ENCODE measurements at places on chromosomes 6 and 20.

GRCh38 chr6:130696806-130697205 lies 130.4 kb upstream of the SMLR1 start:
- no peak for DNase-seq

DNA sequence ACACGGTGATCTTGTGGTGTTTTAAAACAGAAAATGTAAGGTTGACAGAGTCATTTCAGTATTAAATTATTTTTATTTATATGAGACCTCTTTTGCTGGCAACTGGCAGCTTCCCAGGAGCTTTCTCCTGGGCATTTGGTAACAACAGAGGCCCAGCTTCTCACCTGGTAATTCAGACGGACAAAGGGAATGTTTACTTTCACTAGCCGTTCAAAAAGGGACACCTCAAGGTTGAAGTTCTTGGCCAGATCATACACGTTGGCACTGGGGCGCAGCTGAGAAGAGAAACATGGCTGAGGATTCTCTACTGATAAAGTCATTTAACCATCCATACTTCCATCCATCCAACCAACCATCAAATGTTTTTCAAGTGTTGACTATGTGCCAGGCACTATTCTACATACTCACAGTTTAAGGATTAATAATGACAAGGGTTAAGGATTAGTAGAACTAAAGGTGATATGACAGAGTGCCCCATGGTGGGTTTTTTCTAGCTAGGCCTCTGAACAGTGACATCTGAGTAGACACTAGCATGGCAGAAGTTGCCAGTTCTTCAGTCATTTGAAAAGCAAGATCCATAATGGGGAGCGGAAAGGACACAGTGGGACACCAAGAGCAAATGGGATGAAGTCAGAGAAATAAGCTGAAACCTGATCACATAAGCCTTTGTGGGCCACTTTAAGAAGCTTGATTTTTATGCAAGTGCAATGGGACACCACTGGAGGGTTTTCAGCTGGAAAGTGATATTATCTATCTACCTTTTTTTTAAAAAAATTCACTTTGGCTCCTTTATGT lies 25.1 kb downstream of the ZNFX1 start:
- DNase-seq = no peak

DNA sequence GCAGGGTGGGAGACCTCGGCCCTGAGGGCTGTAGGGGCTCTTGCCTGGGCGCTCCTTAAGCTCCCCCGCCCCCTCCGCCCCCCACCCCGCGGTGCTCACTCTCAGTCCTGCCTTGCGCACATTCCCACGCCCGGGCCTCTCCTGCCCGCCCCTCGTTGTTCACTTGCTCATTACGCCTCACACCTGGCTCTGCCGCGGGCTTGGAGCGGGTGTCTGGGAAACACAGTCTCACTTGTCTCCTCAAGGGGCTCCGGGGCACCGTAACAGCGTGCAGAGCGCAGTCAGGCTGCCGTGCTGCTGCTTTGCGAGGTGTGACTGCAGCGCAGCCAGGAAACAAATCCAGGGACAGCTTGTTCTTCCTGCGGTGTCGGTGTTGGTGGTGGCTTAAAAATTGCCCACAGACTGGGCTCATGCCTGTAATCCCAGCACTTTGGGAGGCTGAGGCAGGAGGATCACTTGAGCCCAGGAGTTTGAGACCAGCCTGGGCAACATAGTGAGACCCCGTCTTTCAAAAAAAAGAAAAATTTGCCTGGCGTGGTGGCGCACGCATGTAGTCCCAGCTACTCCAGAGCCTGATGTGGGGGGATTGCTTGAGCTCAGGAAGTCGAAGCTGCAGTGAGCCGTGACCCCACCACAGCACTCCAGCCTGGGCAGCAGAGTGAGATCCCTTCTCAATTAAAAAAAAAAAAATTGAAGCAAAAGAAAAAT lies 4.6 kb downstream of the NPBWR2 start:
- DNase-seq = peak; percentile 73

- peak; percentile 32 for DNase-seq
Measured at GRCh38 chr6:108260126-108260808, 573 bp downstream of the SNX3 start.

GRCh38 chr20:916125-916799 lies at the start of gene ANGPT4:
ANGPT4 (minus strand) TSS chr20:916334; CDS start chr20:916214, 120 bp downstream.
- no peak for DNase-seq

- no peak for DNase-seq
Measured at GRCh38 chr20:10306440-10307358, 88.1 kb downstream of the SNAP25 start.

GRCh38 chr6:170235391-170236125 lies 55.3 kb downstream of the DLL1 start:
- DNase-seq = no peak

DNA sequence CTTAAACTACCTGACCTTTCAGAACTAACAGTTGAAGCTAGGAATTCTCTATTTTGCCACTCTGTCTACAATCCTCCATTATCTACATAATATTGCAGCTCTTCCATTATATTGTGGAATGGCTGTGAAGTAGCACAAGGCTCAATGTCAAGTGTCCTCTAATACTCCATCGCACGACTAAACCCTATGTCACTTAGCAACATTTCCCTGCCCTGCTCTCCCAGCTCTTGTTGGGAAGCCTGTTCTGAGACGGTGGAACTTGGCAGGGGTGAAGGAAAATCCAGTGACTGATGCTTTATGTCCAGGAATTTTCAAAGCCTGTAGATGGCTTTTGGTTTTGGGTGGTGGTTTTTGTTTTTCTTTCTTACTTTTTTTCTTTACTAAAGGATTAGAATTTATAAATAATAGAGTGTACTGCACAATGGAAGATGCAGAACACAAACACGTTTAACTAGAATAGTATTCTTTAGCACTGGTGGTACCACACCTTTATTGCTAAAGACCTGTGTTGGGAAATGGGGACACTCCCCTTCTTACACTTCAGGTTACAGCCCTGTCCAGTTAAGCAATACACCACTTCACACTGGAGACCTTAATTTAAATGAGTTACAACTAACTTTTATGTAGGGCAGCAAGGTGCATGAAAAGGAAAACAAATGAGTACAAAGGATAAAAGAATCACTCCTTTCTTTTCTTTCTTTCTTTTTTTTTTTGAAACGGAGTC lies 20.7 kb upstream of the AMD1 start:
- no peak for DNase-seq

Data from NCI-H1105 treated with DMSO at 0.1 percent for 48 hours (cell line).